ENCODE measurements at places on chromosomes 3 and 15.

GRCh38 chr3:185215873-185216606 lies 37.8 kb downstream of the EHHADH start:
- no peak for DNase-seq

GRCh38 chr15:98802187-98802586 lies 153.8 kb downstream of the IGF1R start:
- no peak for DNase-seq

DNA sequence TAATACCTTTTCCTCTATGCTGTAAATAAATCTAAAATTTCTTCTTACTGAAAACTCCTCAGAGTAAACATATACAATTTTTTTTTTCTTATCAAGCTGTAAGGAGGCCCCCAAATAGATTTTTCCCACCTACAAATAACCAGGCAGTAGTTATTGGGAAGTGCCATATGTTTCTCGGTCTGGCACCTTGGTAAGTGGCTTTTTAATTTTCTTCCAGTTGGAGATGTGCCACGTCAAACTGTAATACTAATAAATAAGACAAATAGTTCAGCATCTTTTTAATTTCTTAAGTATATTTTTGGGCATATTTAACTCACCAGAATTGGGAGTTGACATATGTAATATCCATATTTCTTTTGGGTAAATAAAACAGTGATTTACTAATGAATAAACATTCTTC lies 346.3 kb downstream of the DIPK2A start:
- DNase-seq: no peak

- no peak for DNase-seq
These were observed 348.8 kb downstream of the ROBO1 start for GRCh38 chr3:79418855-79419621.

GRCh38 chr3:71628522-71628921 lies 45.0 kb upstream of the FOXP1 start:
- no peak for DNase-seq

GRCh38 chr15:49573421-49573820 lies 47.2 kb downstream of the FAM227B start:
- no peak for DNase-seq

GRCh38 chr15:30953731-30954378 lies 37.6 kb downstream of the MTMR10 start:
- DNase-seq: no peak

GRCh38 chr15:38602910-38603670 lies 38.5 kb upstream of the RASGRP1 start:
- DNase-seq: no peak

DNA sequence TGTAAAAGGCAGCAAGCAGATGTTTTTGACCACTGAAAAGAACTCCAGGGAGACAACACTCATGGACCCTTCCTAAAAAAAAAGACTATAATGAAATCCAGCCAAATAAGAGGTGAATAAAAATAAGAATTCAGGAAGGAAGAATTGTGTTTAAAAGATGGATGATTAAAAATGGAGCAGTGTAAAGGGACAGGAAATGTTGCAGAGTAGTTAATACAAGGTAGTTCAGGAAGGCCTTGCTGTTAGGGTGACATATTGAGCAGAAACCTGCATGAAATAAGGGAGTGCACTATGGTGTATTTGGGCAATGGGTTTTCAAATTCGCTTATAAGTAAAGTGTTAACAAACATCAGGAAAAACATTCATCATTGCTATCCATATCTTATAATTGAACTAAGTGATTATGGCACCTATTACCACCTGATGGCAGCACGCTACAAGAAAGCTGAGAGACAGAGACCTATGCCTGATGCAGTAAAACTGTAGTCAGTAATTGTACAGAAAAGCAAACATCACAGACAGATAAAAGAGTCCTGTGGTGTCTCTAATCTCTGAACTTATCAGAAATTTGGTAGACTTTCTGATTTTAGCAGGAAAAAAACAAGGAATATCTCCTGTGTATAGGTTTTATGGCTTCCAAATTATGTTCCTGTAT lies 5.8 kb upstream of the DBR1 start:
- DNase-seq: no peak

Measured in NCI-H510A (cell line).